ENCODE measurements at places on chromosomes 4 and X. TPM values are rescaled to one million over a fixed set of nuclear protein-coding genes. Genes with fewer than 3 reads are reported as not detected.

The DMD gene
- total RNA-seq = 19.9 TPM

The AMTN gene
- not detected for total RNA-seq

The ATP1B4 gene
- total RNA-seq = not detected

The RPL36A gene
- 253 TPM for total RNA-seq

- DNase-seq = no peak
Measured at GRCh38 chr4:176185051-176185450, 10.3 kb downstream of the SPATA4 start.

DNA sequence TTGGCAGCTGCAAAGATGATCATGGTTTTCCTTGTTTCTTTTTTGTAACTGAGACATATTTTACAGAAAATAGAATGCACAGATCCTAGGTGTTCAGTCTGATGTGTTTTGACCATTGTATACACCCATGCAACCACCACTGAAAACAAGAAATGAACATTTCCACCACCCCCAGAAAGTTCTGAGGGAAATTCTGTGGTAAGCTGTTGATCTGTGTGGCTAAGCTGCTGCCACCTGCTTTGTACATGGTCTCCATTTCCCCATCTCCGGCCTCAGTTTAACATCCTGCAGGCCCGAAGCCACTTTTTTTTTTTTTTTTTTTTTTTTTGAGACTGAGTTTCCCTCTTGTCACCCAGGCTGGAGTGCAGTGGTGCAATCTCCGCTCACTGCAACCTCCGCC, 65.3 kb downstream of the NYX start:
- no peak for DNase-seq

DNA sequence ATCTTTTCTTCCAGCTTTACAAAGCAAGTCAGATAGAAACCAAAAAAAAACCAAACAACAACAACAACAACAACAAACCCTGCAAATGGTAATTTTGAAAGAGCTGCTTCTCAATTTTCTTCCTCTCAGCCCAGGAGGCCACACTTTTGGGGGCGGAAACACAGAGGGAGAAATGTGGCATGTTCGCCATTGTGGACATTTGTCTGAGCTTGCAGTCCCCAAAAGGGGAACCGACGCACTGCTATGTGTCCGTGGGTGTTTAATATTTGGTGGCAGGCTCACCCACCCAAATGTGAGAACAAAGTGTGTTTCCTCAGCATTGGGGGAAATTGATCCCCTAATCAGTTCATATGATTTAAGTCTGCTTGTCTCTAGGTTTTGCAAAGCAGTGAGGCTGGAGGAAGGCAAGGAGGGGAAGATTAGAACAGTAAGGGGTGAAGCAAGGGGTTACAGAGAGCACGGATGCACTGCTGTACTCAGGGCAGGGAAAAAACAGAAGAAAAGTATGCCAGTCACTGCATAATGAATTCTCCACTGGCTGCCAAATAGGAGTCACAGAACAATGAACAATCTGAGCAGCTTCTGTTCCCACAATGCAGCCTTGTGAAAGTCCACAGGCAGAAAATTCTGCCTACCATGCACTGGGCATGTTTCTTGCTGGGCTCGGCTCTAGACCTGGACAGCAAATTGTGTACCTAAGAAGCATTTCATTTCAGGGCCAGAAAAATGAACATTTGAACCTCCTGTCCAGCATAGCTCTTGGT, 74.7 kb upstream of the GPM6B start:
- DNase-seq = no peak

DNA sequence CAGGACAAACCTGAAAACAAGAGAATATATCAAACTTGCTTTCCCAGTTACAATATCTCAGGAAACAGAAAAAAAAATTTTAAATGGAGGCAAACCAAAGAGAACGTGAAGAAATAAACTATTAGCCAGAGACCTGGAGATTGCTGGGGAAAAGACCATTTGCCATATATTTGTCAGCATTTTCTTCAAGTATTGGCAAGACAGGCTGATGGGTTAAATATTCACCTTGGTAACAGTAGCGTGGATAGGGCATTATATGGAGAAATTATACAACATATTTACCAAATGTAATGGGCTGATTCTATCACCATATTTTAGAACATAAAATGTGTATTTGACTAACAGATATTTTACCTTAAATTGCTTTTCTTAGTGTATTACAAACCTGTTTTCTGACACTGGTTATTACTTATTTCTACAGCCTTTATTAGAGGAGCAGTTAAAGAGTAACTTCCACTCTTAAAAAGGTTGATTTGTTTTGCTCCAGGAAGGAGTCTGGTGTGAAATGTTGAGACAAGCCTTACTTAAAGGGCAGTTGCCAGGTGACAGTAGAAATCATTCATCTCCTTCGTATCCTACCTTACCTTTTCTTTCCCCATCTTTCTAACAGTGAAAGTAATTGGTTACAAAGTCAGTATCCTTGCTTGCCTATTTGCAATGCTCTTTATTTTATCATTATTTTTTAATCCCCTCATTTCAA, 575.5 kb downstream of the GBA3 start:
- no peak for DNase-seq

DNA sequence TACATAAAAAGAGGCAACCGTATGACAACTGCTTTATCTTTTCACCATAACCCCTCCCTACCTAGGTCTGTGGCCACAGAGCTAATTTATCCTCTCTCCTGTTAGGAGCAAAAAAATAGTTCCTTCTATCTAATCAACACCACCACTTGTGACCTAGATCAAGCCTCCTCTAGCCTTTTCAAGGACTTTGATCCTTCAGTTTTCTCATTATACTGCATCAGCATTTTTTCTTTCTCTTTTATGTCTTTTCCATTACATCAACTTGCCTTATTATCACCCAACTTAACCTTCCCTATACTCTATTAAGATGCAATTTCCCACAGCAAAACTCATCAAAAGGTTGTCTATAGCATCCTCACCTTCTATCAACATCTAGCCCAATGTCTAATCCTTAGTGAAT, 211.0 kb downstream of the ANKRD50 start:
- no peak for DNase-seq

DNA sequence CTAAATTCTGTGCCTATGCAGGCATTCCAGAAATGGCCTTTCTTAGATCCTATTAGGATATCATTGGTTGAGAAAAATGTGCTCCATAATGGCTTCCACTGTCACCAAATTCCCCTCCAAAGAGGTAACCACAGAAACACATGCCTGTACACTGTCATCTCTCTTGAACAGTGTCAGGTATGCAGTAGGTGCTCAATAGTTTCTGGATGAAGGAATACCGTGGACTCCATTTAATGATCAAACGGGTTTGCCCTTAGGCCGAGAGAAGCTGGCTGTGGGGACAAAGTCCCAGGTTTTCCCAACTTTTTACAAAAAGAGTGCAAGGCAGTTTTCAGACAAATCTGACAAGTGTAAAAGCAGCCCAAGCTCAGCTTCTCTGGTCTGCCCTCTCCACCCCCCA, 16.5 kb upstream of the MTM1 start:
- DNase-seq = no peak

GRCh38 chr4:88185906-88186305, 27.5 kb upstream of the ABCG2 start:
- no peak for DNase-seq

DNA sequence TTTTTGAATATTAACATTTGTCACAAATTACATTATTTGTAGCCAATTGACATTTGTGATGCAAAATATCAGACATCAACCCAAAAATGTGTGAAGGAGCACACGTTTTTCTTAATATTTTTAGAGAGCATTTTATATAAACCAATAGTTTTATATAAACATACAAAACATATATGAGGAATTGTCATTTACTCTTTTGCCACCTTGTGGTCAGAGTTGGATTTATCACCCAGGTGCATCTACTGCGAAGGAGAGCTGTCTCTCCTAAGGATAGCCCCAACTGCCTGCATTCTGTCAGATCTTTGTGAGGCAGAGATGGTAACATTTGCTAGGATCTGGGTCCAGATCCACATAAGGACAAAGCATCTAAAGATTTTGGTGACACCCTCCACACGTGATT, 2.5 kb upstream of the USP27X start:
- DNase-seq = peak; percentile 50

DNA sequence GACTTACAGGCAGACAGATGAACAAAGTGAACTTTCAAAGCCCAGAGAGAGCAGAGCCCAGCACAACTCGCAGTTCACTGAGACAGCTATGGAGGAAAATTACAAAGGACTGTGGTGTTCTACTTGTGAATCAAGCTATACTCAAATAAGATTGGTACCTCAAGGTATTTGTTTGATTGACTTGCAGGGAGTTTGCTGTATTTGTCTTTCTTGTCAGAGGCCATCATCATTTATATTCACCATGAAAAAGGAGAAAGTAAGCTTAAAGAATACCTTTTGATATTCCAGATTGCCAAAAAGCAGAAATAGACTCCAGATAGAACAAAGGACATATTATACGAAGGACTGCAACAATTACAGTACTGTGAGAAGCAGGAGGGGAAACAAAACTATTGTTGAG, 1047.9 kb downstream of the RPA4 start:
- no peak for DNase-seq

GRCh38 chr4:153021276-153021675, 85.2 kb downstream of the FHDC1 start:
- no peak for DNase-seq

- no peak for DNase-seq
Measured at GRCh38 chr4:151021637-151022334, 6.7 kb upstream of the LRBA start.

All from endodermal cell (in vitro differentiated cells).